Peyer's patch (tissue), 4 donors: ENCODE measurements at places on chromosomes 7 and 10. TPM values are rescaled to one million over a fixed set of nuclear protein-coding genes. Genes with fewer than 3 reads are reported as not detected.

UPK3B gene
- 5.2 TPM for total RNA-seq

SLC13A1 gene
- 93.2 TPM for total RNA-seq

ENTPD1 gene
- total RNA-seq = 17.0 TPM

POM121C gene
- 33.2 TPM for total RNA-seq

HTR7 gene
- 9.1 TPM for total RNA-seq

TMEM178B gene
- total RNA-seq = under 0.01 TPM

PARD3 gene
- 39.2 TPM for total RNA-seq

EDRF1 gene
- total RNA-seq = 24.3 TPM

NXPH1 gene
- not detected for total RNA-seq

FFAR4 gene
- 2.5 TPM for total RNA-seq

FAM237B gene
- not detected for total RNA-seq

LIPF gene
- not detected for total RNA-seq

IRF5 gene
- total RNA-seq = 16.9 TPM
